ENCODE measurements at places on chromosomes 2 and 18. TPM values are rescaled to one million over a fixed set of nuclear protein-coding genes. Genes with fewer than 3 reads are reported as not detected.

Gene PROC
- total RNA-seq: 0.59 TPM

DNA sequence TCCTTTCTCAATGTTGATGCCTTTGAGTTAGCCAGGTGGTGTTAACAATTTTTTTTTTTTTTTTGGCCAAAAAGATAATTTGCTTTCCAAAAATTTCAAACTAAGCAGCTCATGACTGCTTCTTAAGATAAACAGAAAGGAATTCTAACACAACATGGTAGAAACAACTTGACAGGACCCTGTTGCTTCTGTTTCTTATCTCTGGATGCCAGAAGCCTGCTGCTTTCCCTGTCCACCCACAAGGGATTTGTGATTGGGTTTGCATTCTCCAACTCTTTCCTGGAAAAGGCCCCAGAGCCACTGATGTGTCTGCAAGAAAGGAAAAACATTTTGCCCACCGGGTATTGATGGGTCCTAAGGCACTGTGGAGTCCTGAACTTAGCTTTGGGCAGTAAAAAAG is 217.2 kb upstream of the PKDCC start:
- no peak for DNase-seq

Gene RESP18
- total RNA-seq: not detected

DNA sequence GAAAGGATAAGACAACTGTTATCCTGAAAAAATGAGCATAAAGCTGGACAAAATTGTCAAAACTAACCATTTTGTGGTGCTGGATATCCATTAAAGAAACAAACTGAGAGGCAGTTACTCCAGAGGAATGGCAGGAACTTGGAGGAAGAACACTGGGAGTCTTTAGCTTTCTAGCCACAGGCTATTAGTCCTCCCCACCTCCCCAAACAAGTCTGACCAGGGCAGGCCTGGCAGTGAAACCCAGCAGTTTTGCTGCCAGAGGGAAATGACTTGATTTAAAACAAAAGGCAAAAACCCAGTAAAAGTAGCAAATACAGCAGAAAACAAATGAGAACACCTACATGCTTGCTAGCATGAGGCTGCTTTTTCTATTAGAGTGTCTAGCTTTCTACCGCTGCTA is 34.9 kb downstream of the OSBPL1A start:
- DNase-seq: no peak

GRCh38 chr18:23852236-23853045 is 162.1 kb upstream of the TTC39C start:
- DNase-seq: no peak

DNA sequence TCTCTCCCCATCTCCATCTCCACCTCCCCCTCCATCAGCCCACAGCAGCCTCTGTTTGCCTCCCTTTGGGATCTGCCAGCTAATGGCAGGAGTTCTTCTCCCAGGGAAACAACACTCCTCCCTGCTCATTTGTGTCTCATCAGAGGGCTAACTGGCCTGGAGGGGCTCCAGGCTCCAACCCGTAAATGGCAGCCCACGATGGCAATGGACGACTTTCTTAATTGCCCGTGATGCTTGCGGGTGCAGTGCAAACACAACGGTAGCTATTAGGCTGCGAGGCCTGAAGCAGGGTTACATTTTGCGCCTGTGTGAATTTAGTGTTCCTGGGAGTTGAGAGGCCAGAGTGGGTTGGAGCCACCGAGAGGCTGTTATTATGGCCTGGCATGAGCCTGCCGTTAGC is 285.1 kb downstream of the TNS1 start:
- no peak for DNase-seq

DNA sequence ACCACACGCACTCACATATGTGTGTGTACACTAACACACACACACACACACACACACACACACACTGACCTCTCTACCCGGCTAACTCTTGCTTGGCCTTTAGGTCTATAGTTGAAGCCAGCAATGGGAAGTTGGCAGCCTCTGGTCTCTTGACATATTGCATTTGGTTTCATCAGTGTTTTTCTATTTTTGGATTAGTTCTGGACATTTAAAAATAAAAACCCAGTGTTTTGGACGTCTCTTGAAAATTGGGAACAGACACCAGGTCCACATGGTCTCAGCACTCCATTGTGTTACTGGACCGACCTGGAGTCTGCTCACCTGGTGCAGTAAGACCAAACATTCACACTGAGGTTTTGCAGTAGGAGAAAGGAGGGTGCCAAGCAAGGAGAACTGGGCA is 50.4 kb upstream of the AFF3 start:
- DNase-seq: no peak

GRCh38 chr2:23520256-23520655 is 135.3 kb downstream of the KLHL29 start:
- no peak for DNase-seq

DNA sequence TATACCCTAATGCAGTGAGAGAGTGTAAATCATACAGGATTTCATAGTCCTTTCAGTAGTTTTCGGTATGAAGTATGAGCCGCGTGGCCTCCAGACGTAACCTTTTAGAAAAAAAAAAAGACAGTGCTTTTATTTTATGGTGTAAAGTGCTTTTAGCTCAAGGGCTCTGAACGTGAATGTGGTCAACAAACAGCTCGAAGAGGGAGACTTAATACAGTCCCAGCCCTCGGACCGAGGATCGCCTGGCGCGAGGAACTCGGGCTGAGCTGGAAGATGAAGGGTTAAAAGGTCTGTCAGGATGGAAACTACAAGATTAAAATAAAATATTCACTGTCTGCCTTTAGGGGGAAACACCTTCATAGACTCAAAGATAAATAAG is 4.0 kb upstream of the BCL11A start:
- no peak for DNase-seq

Gene GAD1
- total RNA-seq: 2.5 TPM

Gene ITM2C
- total RNA-seq: 347 TPM

DNA sequence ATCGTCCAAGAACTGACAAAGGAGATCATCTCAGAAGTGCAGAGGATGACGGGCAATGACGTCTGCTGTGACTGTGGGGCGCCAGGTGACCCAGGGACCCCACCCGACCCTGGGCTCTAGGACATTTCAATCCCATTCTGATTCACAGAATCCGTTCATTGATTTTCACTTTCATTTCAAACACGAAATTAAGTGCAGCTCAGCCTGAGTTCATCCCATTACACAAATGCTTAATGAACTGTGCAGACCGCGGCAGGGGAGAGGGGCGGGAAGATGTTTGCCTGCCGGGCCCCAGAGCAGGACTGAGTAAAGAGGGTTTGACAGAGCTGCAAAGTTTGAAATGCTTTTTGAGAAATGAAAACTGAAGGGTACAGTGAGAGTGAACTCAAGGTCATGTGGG is 67.1 kb downstream of the ITGB1BP1 start:
- no peak for DNase-seq

GRCh38 chr18:9403795-9404564 is 69.4 kb downstream of the TWSG1 start:
- peak; percentile 61 for DNase-seq

Data from WTC11 (cell line).